ENCODE measurements at places on chromosomes 2 and 18.
A peak's percentile ranks its signal among the peaks of the same experiment; 100 is the strongest.

- DNase-seq: no peak
These were observed 23.7 kb upstream of the PLEKHM3 start for GRCh38 chr2:208049006-208049405.

GRCh38 chr2:47488870-47489584, 86.1 kb downstream of the MSH2 start:
- no peak for DNase-seq

DNA sequence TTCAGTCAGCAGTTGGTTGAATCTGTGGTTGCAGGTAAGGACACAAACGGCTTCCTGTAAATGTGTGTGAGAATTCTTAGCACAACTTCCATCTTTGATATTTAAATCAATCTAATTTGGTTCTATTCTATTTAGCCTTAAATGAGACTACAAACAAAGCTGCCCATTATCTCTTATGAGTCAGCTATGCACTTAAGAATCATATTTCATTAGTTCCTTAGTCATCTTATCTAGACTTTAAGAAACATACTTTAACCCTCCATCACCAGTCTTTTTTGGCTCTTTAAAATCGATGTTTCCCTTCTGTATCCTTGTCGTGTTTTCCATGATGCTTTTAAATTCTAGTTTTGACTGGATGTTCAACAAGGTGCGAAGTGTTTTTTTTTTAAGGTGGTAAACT, 114.4 kb upstream of the TMEM200C start:
- no peak for DNase-seq

DNA sequence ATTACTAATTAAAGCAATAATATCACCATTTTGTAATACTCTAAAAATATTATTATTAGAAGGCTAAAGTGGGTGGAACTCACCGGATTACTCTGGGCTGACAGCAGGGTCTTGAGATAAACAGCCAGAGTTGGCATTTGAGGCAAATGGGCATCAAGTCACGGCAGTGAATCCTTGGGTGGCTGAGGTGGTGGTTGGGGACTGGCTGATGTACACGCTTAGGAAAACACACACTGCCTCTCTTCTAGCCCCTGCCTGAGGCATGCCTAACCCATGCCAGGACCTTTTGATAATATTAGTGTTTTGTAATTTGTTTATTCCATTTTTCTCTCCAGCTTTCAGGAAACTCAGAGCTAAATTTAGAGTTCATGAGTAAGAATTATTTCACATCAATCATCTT, 76.8 kb downstream of the ACKR3 start:
- no peak for DNase-seq

GRCh38 chr2:150605664-150606063, 118.2 kb upstream of the RND3 start:
- DNase-seq: no peak

- DNase-seq: peak; percentile 67
These were observed 103.5 kb upstream of the MAP3K20 start for GRCh38 chr2:172972005-172972619.

DNA sequence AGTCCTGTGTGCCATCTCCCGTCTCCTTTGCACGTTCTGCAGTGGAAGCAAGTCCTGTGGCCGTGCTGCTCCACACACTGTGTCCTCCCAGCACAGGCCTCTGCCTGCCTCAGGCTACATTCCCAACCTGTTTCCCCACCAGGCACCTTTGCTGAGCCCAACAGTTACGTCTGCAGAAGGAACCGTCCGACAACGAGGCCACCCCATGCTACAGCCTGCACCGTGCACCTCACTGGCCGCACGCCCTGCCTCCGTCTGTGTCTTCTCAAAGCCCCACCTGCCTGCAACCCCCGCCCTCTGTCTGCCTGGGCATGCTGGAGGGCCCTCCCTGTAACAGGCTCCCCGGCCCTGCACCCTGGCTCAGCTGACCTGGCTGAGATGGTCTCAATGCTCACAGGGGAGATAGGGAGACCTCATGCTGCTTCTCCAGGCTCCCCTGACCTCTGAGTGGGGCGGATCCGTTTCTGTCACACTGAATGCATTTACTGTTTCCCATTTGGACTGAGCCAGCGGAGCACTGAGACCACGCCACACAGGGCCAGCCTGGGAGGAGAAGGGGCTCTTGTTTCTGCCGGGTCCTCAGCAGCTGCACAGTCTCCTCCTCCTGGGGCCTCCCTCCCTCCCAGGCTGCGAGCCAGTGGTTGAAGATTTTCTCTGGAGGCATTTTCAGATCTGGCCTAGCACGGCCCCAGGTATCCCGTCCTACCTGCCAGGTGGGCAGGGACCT, 109.1 kb upstream of the OTOS start:
- no peak for DNase-seq

DNA sequence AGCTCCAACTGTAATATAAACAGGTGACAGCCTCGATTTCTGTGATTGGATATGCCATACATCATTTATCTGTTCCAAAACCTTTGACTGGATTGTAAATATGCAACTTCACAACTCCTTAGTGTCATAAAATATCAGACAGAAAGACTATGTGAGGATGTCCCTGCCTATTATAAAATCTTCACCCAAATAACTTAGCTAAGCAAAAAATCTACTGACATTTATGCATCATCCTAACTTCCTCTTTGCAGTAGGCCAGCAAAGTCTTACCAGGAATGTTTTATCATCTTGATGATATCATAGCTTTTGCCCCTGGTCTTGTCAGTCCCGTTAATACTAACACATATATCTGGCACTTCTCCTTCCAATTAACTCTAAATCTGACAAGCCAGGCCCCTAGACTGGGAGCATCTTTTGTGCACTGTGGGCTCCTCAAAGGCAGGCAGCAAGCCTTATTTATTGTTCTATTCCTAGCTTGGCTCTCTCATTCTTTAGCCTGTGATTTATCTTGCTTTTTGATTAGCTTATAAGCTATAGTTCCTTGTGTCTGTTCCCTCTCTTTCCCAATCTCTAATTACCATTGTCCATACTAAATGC, 356.5 kb upstream of the HNMT start:
- DNase-seq: no peak

GRCh38 chr2:238087211-238087610, 12.9 kb upstream of the ESPNL start:
- DNase-seq: no peak

DNA sequence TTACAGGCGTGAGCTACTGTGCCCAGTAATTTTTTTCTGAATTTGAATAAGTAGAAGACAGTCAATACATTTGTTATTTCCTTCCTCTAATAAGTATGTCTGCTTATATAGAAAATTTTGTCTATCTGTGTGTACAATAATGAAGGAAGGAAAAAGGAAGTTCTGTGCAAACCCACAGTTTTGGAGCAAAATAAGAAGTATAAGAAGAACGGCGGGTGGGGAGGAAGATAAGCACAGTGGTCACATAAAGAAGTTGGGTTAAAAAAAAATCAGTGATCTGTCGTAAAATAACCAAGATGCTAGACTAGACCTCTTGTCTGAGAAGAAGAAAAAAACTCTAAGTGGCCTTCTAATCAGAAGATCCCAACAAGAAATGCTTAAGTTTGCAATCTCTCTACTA, 20.2 kb downstream of the MGAT4A start:
- peak; percentile 78 for DNase-seq

DNA sequence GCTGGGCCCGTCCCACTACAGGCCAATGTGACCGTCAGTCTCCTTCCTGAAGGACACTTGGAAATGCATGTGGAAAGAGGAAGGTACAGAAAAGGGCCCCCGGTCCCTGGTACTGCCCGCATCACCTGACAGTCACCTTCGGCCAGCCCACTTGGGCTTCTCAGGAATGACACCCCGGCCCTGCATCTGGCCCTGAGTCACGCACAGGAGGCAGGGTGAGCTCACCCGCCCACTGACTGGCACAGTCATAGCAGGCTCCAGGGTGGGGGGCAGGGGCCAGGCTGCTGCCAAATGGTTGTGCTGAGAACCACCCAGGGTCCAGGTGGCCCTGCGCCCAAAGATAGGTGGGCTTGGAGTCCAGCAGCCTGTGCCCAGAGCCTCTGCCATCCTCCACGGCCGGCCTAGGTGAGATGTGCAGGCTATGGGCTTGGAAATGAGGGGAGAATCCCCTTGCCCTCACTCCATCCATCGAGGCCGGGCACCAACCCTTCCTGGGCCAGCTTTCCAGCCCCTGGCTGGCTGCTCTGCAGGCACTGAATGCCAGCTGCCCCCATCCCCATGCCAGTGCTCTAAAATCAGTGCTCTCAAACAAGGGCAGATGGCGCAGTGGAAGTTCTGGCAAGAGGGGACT, 14.1 kb downstream of the EMX1 start:
- no peak for DNase-seq

- DNase-seq: no peak
These were observed at the start of gene DTNA for GRCh38 chr18:34709750-34710441. Gene DTNA, plus strand, starts transcription at chr18:34710298. Its CDS starts 45,679 bp downstream, at chr18:34755977.

DNA sequence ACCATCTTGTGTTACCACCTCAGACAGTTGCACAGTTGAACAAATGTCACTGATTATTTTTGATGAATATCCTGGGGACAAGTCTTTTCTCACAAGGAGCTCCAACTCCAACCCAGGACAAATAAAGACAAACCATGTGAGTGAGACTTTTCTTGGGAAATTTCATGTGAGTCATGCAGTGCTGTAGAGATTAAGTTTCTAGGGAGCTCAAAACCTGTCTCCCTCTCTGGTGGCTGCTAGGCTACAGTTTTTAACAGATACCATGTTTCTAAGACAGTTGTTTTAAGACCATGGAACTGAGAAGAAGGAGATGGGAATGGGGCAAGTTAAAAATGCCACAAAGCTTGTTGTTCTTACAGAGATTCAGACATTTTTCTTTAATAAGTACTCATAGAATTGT, 255.5 kb downstream of the RIT2 start:
- DNase-seq: no peak

DNA sequence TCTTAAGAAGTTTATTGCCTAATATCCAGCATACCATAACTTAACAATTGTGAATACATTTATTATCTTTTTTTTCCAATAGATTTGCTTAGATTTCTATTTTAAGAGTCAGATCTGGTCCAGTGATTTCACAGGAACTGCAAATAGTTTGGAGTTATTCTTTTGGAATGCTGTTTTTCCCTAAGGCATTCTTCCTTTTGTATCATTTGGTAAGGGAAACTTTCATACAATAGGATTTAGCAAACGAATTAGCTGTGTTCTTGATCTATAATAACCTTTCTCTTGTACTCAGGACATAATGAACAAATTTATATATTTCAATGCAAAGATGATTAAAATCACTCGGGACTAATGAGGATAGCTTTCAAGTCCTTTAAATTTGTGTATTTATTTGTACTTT, 201.6 kb downstream of the ERBB4 start:
- no peak for DNase-seq

DNA sequence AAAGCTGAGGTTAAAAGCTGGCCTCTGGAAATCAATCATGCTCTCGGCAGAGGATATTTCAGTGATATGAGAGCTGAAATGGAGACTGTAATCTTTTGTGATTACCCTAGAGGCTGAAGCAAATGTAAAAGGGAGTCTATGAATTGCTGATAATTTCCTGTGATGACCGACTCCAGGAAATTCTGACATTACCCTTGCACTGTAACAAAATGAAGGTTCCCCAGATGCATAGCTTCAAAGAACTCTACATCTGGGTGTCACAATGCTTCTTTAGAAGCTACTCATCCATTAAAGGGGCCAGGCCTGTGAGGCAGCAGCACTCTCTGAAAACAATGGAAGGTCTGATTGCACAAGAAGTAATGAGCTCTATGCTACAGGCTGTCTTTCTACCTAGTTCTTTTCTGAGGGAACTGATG, 268.2 kb upstream of the SESTD1 start:
- no peak for DNase-seq

GRCh38 chr2:225236769-225237323, 162.7 kb upstream of the NYAP2 start:
- no peak for DNase-seq

DNA sequence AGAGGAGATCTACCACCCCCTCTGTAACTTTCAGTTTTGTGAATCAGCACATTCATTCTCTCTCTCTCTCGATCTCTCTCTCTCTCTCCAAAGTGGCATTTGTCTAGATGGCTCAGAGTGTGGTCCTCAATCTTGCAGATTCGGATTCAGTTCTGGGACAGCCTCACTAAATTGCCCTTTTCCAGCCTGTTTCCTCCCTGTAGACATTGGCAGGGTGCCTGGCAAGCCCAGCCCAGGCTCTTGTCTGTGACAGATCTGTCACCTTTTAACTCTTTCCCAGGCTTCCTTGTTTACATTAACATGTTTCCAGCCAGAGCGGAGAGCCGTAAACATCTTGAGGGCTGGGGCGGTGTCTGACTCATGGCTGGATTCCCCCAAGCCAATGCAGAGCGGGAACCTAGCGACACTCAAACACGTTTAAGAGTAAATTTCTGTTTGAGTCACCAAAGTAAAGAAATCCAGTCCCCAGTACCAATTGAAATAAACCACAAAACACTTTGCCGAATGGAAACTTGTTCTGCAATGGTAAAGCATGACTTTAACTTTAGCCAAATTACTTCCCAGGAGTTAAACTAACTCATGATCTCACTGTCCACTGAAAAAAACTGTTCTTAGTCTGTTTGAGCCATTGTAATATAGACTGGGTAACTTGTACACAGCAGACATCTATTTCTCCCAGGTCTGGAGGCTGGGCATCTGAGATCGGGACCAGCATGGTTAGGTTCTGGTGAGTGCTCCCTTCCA, 6.6 kb upstream of the CYP27C1 start:
- DNase-seq: peak; percentile 40

- DNase-seq: peak; percentile 9
These were observed 743 bp downstream of the XPO1 start for GRCh38 chr2:61537277-61537949.

DNA sequence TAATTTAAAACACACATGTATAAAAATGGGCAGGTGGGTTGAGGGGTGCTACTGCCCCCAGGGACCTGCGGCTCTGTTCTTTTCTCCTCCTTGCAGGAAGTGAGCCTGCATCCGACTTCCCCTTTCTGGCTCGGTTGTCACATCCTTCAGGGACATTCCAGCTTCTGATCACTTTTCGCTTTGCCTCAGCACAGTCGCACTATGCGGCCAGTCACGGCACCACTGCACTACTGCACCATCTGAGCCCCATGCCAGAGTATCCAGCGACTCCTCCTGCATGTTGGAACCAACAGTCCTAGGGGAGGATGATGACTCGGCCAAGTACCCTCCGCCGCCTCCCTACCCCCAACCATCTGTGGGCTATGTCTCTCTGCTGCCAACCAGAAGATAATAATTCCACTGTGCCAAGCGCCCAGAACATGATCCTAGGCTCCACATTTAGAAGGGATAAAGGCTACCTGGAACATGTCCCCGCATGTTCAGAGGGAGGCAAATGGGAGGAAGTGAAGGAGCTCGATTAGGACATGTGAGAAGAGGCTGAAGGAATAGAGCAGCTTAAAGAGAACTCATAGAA, 17.6 kb downstream of the CDC42EP3 start:
- peak; percentile 76 for DNase-seq

- DNase-seq: no peak
These were observed 834.5 kb upstream of the SALL3 start for GRCh38 chr18:78145096-78145495.

GRCh38 chr2:129761569-129762021, 217.9 kb upstream of the RAB6C start:
- DNase-seq: no peak

GRCh38 chr2:120594856-120595685, 140.6 kb upstream of the GLI2 start:
- DNase-seq: no peak

GRCh38 chr2:215779912-215780311, 233.4 kb downstream of the MREG start:
- no peak for DNase-seq

Measured in hematopoietic multipotent progenitor cell (in vitro differentiated cells).